ENCODE measurements at places on chromosomes 12 and 14. TPM values are rescaled to one million over a fixed set of nuclear protein-coding genes. Genes with fewer than 3 reads are reported as not detected.
A peak's percentile ranks its signal among the peaks of the same experiment; 100 is the strongest.

- no peaks in the 10 kb centered on the region for H3K27me3 ChIP-seq
- no peak overlapping the region for H3K27ac ChIP-seq
- H3K4me3 ChIP-seq, result no peak overlapping the region
- H3K4me1 ChIP-seq, result no peaks in the 10 kb centered on the region
- no peak for DNase-seq
Observed at GRCh38 chr14:79077096-79077495, 906.9 kb downstream of the NRXN3 start.

DNA sequence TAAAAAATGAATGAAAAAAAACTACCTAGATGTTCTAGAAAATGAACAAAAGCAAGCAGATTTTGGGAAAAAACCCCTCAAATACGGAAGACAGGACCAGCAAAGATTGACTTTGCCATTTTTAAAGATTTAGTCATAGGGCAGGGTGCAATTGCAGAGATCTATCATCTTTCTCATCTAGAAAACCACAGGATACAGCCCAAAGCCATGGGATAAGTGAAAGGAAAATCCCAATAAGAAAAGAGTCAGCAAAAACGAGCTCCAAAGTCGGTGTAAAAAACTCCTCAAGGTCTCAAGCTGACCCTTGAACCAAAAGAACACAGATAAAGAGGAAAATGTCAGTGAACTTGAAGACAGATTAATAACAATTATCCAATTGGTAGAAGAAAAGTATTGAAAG is 28.0 kb downstream of the CEP290 start:
- H3K36me3 ChIP-seq, result peaks cover 4% of the 10 kb centered on the region
- no peak overlapping the region for H3K4me3 ChIP-seq
- DNase-seq, result no peak
- H3K27me3 ChIP-seq, result no peaks in the 10 kb centered on the region
- no peak overlapping the region for H3K27ac ChIP-seq
- H3K4me1 ChIP-seq, result no peaks in the 10 kb centered on the region

Gene GSG1
- total RNA-seq, result not detected

- no peak overlapping the region for H3K27ac ChIP-seq
- DNase-seq, result no peak
- H3K36me3 ChIP-seq, result no peaks in the 10 kb centered on the region
- no peaks in the 10 kb centered on the region for H3K27me3 ChIP-seq
Observed at GRCh38 chr12:85244561-85244960, 35.5 kb upstream of the ALX1 start.

GRCh38 chr12:6998715-6999451 is 19.4 kb downstream of the LPCAT3 start:
- no peak overlapping the region for H3K4me3 ChIP-seq
- H3K36me3 ChIP-seq, result peaks cover 52% of the 10 kb centered on the region
- H3K27ac ChIP-seq, result no peak overlapping the region
- H3K4me1 ChIP-seq, result no peaks in the 10 kb centered on the region
- H3K27me3 ChIP-seq, result no peaks in the 10 kb centered on the region

DNA sequence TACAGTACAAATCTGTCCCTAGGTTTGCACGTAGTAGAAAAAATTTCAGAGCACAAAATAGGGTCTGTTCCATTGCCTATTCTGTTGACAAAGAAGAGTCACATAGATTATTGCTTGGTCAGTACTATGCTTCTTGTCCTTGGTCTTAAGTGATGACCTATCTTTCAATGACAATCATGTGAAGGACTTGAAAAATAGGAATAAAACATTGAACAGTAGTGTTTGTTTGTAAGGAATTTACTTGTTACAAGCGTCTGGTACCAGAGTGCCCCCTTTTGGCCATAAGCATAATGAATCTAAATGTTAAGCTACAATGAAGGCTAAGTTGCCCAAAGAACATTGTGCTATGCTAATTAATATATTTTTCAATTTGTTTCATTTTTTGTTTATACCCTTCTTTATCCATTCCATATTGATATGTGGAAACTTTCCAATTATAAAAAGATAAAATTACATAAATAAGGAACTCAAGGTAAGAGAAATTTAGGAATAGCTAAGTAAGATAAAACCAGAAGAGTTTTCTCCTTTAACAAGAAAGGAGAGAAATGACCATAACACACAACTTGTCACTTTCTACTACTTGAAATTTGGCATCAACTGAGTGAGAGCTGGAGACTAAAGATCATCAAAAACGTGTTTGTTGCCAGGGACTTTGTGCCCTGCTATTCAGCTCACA is 204.7 kb downstream of the EPS8 start:
- no peaks in the 10 kb centered on the region for H3K36me3 ChIP-seq
- no peak overlapping the region for H3K4me3 ChIP-seq
- H3K4me1 ChIP-seq, result peaks cover 4% of the 10 kb centered on the region
- no peak overlapping the region for H3K27ac ChIP-seq
- DNase-seq, result no peak
- H3K27me3 ChIP-seq, result no peaks in the 10 kb centered on the region

Gene PRB4
- total RNA-seq, result not detected

DNA sequence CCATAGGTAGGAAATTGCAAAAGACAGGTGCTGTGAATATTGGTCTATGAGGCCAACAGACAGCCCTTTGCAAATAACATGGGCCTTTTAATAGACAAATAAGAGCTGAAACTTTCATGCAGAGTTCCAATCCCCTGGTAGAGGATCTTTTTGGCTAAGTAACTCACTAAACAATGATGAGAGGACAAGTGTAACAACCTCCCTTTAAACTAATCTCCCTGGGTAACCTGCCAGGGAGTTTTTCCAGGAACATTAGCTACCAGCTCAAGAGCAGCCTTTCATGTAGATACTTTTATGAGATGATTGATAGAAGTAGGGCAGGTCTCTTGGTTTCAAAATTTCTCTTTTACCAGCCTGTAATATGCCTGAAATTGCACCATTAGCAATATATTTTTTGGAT is 13.8 kb upstream of the CACNA1C start:
- H3K4me1 ChIP-seq, result no peaks in the 10 kb centered on the region
- no peak overlapping the region for H3K4me3 ChIP-seq
- no peaks in the 10 kb centered on the region for H3K36me3 ChIP-seq
- H3K27ac ChIP-seq, result no peak overlapping the region

- H3K27ac ChIP-seq, result no peak overlapping the region
- DNase-seq, result no peak
- H3K27me3 ChIP-seq, result no peaks in the 10 kb centered on the region
- H3K36me3 ChIP-seq, result no peaks in the 10 kb centered on the region
Observed at GRCh38 chr12:42919691-42920090, 330.1 kb upstream of the PRICKLE1 start.

DNA sequence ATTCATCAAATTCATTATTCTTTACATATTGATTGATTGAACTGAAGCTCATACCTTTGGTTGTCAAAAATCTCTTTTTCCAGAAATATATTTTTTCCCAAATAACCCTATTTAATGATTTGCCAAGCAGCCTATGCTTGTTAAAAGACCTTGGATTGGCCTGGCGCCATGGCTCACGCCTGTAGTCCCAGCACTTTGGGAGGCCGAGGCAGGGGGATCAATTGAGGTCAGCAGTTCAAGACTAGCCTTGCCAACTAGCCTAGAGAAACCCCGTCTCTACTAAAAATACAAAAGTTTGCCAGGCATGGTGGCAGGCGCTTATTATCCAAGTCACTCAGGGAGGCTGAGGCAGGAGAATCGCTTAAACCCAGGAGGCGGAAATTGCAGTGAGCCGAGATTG is 165.1 kb upstream of the MGAT4C start:
- no peaks in the 10 kb centered on the region for H3K4me1 ChIP-seq
- no peak for DNase-seq
- no peaks in the 10 kb centered on the region for H3K36me3 ChIP-seq
- H3K27ac ChIP-seq, result no peak overlapping the region

DNA sequence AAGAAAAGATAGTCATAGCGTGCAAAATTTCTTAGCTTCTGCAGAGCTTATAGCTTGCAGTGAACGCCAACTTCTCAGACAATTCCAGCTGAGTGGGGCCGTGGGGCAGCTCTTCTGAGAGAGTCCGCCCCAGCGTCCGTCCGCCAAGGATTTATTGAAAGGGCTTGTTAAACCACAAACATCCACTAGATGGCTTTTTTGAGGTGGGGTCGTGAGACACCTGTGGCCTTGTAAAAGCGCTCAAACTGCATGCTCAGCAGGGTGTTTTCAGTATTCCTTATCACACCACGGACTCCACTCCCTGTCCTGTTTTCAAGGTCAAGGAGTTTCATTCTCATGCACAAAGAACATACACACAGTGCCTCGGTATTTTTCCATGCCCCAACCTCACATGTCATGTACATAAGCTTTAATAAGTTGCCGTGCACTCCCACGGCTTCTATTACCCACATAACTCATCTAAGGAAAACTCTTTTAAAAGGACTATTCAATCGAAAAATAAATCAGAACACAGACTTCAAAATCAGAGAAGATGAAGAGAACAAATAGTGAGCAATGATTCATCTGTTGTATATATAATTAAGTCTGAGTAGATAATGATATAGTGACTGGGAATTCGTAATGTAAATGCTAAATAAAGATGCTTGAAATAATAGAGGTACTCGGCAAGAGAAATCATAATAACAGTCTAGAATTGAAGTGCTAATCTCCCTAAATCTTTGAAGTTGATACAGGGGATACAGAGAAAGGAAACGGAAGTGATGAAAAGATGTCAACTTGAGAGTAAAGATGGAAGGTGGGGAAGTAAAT is 46.7 kb downstream of the WBP11 start:
- H3K4me1 ChIP-seq, result no peaks in the 10 kb centered on the region
- no peak for DNase-seq
- no peaks in the 10 kb centered on the region for H3K27me3 ChIP-seq
- H3K36me3 ChIP-seq, result no peaks in the 10 kb centered on the region

DNA sequence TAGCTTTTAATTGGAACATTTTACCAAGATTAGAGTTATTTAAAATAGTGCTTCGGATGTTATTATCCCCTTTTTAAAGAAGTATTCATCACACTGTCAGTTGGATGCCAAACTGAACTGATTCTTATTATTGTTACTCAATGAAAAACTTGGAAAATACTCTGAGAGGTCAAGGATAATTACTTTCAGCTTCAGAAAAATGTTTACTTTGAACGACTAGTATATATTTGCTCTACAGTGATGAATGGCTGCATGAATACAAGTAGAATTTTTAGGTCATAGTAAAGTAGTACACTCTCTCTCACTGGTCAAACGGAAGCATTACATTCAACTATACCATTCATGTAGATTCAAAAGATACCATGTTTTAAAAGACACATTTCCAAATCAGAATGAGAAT is 269.2 kb downstream of the CCDC91 start:
- no peaks in the 10 kb centered on the region for H3K27me3 ChIP-seq
- no peaks in the 10 kb centered on the region for H3K4me1 ChIP-seq
- no peak for DNase-seq
- no peak overlapping the region for H3K4me3 ChIP-seq

Gene CD69
- total RNA-seq, result 4.2 TPM

- no peaks in the 10 kb centered on the region for H3K36me3 ChIP-seq
- peak overlapping the region; percentile 81 for H3K4me3 ChIP-seq
- no peaks in the 10 kb centered on the region for H3K27me3 ChIP-seq
- no peak overlapping the region for H3K27ac ChIP-seq
- H3K4me1 ChIP-seq, result peaks cover 24% of the 10 kb centered on the region
- DNase-seq, result no peak
Observed at GRCh38 chr12:122020795-122021192, 890 bp upstream of the BCL7A start.
